Omental fat pad (tissue), 4 donors: ENCODE measurements at places on chromosomes 7 and 10.

DNA sequence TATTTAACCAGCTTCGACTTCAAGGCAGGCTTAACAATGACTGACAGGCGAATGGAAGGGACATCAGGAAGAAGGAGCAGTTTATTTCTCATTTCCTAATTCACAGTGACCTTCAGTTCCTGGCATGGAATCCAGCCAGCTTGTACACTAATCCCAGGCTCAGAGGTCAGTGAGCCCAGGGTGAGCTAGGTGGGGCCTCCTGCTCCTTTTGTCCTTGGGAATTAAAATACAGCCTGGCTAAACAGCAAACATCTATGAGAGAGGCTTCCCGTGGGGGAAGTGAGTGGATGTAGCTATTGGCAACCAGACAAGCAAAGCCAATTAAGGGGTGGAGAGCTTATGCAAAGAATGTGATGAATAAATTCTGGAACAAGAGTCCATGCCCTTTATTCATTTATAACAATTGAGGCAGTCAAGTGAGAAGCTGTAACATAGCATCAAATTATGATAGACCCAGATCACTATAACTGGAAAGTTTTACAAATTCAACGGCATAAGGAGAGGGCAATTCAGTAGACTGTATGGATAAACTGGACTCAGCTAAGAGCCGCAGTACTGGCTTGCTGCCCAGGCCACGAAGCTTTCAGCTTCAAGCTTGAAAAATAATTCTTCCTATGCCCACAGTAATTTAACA, 57.1 kb downstream of the STK17A start:
- DNase-seq: no peak

DNA sequence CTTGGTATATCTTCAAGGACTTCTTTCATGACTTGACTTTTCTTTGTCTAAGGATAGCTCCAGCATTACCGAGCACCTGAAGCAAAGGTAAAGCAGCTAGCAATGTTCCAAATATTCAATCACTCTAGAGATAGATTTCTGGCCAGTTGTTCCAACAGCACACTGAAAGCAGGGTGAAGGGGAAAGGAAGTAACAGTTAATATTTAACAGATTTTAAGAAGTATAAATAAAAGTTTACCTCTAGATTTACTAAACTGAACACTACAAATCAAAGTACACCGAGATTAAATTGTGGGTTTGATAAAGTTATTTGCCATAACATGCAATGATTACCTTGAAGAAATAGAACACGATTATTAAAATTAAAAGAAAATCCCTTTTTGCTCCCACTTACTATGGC, 70.9 kb upstream of the GRID1 start:
- no peak for DNase-seq

- DNase-seq: no peak
These were observed 9.3 kb downstream of the ARHGAP22 start for GRCh38 chr10:48595539-48595932.

- DNase-seq: no peak
These were observed 236.2 kb downstream of the TCERG1L start for GRCh38 chr10:131075218-131075770.

- DNase-seq: no peak
These were observed 40.9 kb downstream of the BMPER start for GRCh38 chr7:33946094-33946699.

DNA sequence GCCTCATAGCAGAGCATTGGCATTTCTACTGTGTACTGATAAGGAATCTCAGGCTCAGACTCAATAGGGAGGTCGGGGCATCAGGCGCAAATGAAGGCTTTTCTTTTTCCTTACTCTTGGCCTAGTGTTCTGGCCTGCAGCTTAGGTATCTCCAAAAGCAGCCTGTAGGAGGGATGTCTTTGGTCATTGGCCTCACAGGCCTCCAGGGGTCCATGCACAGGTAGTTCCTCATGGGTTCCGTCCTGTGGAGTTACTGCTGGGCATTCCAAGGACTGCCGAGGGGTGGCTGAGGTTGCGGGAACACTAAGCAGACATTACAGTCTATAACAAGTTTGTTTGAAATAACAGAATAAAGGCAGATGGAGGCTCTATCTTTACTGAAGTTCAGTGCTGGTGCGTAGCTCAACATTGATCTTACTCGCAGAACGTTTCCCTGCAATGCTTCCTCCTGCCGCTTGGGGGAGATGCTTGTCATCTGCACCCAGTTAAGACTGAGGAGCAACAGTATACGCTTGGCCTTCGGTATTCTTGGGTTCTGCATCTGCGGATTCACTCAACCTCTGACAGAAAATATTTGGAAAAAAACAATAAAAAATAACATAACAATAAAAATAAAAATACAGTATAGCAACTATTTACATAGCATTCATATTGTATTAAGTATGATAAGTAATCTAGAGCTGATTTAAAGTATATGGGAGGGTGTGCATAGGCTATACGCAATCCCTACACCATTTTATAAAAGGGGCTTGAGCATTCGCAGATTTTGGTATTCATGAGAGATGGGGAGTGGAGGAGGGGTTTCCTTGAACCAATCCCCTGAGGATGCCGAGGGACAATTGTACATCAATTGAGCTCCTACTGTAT, 58.9 kb downstream of the SH2D4B start:
- DNase-seq: no peak

- no peak for DNase-seq
These were observed 10.2 kb downstream of the MYL10 start for GRCh38 chr7:101618916-101619315.

- DNase-seq: no peak
These were observed 246.1 kb downstream of the RPS24 start for GRCh38 chr10:78279756-78280155.

DNA sequence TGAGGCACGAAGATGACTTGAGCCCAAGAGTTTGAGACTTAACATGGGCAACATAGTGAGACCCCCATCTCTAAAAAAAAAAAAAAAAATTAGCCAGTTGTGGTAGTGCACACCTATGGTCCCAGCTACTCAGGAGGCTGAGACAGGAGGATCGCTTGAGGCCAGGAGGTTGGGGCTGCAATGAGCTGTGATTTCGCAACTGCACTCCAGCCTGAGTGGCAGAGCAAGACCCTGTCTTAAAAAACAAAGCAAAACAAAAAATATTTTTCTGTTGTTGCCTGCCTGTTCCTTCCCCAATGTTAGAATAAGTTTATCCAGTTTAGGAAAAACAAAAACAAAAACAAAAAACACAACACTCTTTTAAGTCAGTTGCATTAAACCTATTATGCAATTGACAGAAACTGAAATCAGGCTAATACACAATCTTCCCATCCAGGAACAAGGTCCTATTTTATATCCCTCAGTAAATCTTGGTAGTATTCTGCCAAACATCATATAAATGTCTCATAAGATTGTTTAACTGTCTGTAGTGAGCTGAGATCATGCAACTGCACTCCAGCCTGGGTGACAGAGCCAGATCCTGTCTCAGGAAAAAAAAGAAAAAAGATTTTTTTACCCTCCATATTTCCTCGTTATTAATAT, 4.9 kb downstream of the PILRA start:
- no peak for DNase-seq

DNA sequence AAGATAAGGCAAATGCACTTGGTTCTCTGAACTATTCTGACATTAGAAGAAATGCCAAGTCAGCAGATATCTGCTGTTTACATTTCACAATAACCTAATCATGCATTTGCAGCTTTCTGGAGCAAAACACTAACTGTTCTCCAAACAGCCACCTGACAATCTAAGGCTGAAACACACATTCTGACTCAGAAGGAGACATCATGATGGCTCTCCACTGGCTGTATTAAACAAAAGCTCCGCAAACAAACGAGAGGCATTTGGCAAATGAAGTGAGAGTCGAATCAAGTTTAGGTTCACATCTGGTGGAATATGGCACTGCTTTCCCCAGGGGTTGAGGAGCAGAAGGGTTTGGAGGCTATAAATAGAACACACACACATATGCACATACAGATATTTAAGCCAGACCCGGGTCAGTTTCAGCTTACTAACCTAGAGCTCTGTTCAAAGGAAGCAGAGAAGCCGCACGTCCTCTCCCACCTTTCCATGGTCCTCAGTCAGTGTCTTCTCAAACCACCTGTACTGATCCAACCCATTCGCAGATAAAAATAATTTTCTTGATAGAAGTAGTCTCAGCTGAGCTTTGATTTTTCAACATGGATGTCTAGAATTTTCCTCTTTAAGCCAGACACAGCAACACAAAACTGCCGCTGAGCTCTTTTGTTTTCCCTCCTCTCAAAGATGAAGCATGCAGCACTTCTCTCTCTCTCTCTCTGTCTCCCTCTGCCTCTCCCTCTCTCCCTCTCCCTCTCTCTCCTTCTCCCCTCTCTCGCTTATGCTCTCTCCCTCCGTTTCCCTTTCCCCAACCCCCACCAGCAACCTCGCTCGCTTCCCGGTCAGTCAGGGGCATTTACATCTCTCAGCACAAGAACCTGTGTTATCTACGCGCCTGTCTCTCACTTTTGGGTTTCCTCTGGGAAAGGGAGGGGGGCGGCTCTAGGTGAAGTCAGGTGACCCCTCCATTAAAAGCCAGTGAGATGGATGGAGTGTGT, 682.8 kb downstream of the MAGI2 start:
- DNase-seq: no peak

- no peak for DNase-seq
These were observed 1019.0 kb upstream of the C7orf33 start for GRCh38 chr7:147571436-147572185.

GRCh38 chr7:44062903-44063295, 2.5 kb downstream of the PGAM2 start:
- no peak for DNase-seq

GRCh38 chr10:87771871-87772500, 46.0 kb downstream of the ATAD1 start:
- no peak for DNase-seq

DNA sequence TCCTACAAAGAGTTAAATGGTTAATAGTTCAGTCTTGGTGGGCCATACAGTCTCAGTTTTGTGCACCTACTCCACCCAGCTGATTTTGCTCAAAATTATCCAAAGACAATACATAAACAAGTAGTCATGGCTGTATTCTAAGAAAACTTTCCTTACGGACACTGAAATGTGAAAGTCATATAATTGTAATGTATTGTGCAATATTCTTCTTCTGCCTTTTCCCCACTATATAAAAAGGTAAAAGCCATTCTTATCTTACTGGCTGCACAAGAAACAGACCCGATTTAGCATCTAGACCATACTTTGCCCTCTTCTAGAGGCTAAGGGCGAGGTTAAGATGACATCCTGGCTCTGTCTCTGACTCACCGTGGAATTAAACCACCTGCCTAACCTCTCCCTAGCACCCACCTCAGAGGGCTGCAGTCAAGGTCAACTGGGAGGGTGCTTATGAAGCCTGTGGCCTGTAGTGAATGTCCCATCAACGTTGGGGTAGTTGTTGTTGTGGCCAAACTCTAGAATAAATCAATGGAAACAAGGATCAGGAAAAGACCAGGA, 63.8 kb upstream of the DOCK1 start:
- DNase-seq: no peak

GRCh38 chr7:87226495-87226894, 7.0 kb upstream of the TMEM243 start:
- DNase-seq: no peak

- DNase-seq: no peak
These were observed 103.1 kb downstream of the BMS1 start for GRCh38 chr10:42885491-42886270.

DNA sequence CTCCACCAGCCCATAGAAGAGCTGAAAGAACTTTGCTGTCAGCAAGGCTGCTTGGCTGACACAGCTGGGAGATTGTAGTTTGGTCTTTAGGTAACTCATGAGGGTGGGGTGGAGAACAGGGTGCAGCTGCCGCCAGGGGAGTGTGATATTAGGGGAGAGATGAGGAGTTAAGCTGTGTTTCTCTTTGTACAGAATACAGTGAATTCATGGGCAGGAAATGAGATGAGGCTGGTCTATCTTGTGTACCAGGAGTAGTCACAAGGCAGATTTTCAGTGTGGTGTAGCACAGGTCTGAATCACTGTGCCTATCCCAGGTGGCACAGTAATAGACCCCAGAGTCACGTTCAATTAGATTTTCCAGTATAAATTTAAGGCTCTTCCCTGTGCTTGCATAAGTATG, 56.6 kb upstream of the TARP start:
- DNase-seq: no peak

DNA sequence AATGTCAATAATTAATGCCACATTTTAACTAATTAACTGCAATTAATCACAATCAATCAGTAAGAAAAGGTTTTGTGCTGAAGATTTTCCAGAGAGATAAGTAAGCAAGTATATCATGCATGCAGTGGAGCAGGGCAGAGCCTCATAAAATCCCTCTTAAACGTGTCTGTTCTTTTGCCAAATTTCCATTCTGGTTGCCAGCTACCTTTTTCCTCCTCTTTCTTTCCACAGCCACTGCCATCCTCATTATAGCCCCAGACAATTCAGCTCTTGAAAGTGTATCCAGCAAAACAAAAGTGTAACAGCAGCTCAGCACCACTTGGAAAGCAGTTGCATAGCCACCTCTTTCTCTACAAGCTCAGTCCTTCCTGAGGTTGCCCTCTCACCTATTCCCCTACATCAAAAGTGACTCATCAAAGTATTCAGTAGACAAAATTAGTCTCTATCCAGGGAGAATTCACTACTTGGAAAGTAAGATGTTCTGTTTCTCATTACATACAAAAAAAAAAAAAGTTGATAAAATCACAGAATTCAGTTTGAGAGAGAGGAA, 26.9 kb upstream of the EPHB6 start:
- no peak for DNase-seq

GRCh38 chr7:102983602-102984001, 70.8 kb downstream of the LRRC17 start:
- DNase-seq: no peak

- DNase-seq: no peak
These were observed 27.4 kb downstream of the MINPP1 start for GRCh38 chr10:87531908-87532622.

GRCh38 chr7:22913158-22913557, 90.5 kb upstream of the TOMM7 start:
- no peak for DNase-seq

GRCh38 chr7:108452707-108453106, 3.5 kb downstream of the NRCAM start:
- DNase-seq: no peak

GRCh38 chr7:128215281-128215680, 25.8 kb upstream of the LEP start:
- no peak for DNase-seq

DNA sequence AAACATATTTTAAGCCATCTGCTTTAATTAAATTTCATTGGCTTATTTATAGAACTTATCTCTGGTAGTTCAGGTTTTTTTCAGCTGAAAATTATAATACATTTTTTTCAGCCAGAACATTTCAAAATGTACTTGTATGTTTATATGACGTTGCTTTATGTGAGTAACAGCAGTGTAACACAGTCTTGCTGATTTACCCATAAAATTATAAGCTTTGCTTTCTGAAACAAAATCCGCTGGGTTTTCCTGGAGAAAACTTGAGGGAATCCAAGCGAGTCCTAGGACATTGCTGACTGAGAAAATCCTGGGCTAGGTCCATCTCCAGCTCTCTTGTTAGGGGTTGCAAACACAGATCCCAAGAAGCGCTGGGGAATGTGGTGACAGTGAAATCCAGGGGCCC, 112.2 kb upstream of the GATA3 start:
- DNase-seq: no peak

GRCh38 chr10:114379631-114380041, 24.7 kb downstream of the AFAP1L2 start:
- no peak for DNase-seq
